Right atrium auricular region (tissue), 2 donors: ENCODE measurements at places on chromosomes 6 and 20. TPM values are rescaled to one million over a fixed set of nuclear protein-coding genes. Genes with fewer than 3 reads are reported as not detected.

The TCF21 gene
- 7.5 TPM for total RNA-seq

The TMEM244 gene
- total RNA-seq = not detected

The POPDC3 gene
- total RNA-seq = 39.3 TPM

GRCh38 chr6:146620655-146621054, 21.9 kb downstream of the ADGB start:
- H3K27ac ChIP-seq = no peak overlapping the region
- DNase-seq = no peak
- H3K4me3 ChIP-seq = no peak overlapping the region

GRCh38 chr6:47165918-47166317, 123.8 kb upstream of the ADGRF1 start:
- DNase-seq = no peak
- H3K4me3 ChIP-seq = no peak overlapping the region
- peaks cover 3% of the 10 kb centered on the region for H3K4me1 ChIP-seq
- H3K36me3 ChIP-seq = no peaks in the 10 kb centered on the region

DNA sequence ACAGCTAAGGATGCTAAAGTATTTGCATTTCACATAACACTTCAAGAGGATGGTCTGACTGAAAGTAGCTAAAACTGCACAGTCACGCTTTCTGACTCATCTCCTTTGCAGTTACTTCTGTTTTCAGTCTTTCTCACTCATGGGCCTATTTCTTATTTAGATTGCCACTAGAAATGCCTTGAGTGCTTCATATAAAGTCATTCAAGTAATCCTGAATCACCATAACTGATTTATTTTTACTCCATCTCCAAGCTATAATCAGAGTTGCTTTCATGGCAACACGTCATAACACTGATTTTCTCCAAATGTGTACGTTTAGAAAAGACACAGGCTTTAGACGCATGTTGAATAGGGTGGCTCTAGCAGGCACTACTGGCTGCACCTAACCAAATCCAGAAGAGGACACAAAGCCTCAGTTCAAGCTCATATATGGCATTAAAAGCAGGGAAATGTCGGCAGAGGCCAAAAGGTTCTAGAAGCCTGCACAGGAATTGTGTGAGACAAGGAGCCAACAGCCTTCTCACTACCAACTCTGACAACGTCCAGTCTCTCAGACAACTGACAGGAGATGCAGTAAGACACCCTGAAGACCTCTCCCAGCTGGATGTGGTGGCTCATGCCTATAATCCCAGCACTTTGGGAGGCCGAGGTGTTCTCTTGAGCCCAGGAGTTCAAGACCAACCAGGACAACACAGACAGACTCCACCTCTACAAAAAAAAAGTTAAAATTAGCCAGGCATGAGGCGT, 64.1 kb upstream of the BEND6 start:
- H3K4me3 ChIP-seq = no peak overlapping the region
- no peaks in the 10 kb centered on the region for H3K36me3 ChIP-seq
- DNase-seq = no peak
- no peaks in the 10 kb centered on the region for H3K27me3 ChIP-seq

DNA sequence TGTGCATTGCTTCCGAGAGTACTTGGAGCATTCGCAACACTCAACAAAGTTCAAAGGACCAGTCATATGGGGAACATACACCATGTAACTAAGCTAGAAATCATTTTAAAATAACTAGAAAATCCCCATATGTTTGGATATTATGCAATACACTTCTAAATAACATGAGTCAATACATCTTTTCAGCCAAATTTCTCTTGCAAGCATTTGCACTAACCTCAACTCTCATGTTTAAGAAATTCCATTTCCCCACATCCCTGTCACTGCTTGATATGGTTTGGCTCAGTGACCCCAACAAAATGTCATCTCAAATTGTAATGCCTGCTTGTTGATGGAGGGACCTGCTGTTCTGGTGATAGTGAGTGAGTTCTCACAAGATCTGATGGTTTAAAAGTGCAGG, 85.7 kb upstream of the CST7 start:
- DNase-seq = no peak
- H3K4me3 ChIP-seq = no peak overlapping the region
- H3K4me1 ChIP-seq = no peaks in the 10 kb centered on the region
- H3K27me3 ChIP-seq = no peaks in the 10 kb centered on the region

DNA sequence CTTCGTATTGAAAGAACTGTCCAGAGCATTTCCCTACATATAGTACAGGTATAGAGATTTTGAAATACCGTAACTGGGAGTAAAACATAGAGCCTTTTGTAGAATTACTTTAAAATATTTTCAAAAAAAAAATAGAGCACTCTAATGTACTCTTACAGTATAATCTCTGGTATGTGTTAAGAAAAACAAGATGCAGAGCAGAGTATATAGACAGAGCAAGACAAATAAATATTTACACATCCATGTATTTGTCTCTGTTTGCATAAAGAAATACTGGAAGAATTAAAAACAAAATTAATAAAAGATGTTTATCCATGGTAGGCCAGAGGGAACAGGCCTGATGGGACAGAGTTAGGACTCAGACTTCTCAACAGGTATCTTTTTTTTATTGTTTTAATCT, 28.0 kb upstream of the SUMO4 start:
- no peak overlapping the region for H3K4me3 ChIP-seq
- H3K36me3 ChIP-seq = peaks cover 5% of the 10 kb centered on the region

GRCh38 chr6:8731874-8732273, 296.5 kb upstream of the SLC35B3 start:
- H3K4me3 ChIP-seq = no peak overlapping the region
- H3K27me3 ChIP-seq = no peaks in the 10 kb centered on the region
- no peaks in the 10 kb centered on the region for H3K36me3 ChIP-seq
- H3K27ac ChIP-seq = no peak overlapping the region

- H3K27ac ChIP-seq = no peak overlapping the region
- H3K27me3 ChIP-seq = no peaks in the 10 kb centered on the region
- DNase-seq = no peak
- no peak overlapping the region for H3K4me3 ChIP-seq
- no peaks in the 10 kb centered on the region for H3K4me1 ChIP-seq
Observed at GRCh38 chr6:1849691-1850090, 240.0 kb downstream of the FOXC1 start.
